Renal cortical epithelial cell (primary cell): ENCODE measurements at places on chromosomes 12 and 14.

DNA sequence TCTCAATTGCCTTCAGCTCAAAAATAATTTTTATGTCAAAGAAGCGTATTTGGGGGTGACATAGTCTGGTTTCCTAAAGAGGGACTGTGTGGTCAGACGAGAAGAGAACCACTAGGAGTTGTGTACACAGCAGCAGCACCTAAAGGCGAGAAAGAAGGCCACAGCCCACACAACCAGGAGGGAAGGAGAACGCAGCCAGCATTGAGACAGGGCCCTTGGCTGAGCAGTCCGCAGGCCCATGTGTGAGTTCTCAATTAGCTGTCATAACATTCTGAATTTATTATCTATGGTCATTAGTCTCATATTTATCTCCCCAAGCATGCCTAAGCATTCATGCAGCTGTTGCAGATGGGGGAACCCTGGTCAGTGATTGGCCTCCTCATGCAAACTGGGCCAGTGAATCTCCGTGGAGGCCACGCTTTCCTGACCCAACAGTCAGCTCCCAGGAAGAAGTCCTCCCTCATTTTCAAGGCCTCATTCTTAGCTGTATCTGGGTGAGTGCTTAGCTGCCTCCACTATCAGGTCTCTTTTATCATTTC is 81.2 kb upstream of the ATF7IP start:
- DNase-seq = no peak

- DNase-seq = peak; percentile 75
These were observed 121.6 kb downstream of the GPR135 start for GRCh38 chr14:59343585-59343984.

DNA sequence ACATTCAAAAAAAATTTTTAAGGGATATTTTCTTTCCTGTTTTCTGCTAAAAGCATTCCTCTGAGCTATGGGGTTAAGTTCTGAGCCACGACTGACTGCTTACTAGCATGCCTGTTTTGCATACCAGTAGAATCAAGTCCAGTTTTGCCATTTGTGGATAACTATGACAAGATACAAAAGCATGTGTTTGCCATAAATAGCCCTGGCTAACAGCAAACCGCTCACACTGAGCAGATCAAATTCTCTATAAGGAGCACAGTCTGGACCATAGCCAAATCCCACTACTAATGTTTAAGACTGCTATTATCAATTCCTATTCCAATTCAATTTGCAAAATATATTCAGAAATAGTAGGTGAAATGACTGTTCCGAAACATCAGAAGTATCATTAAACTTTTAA is 3.2 kb downstream of the CFL2 start:
- peak; percentile 53 for DNase-seq

DNA sequence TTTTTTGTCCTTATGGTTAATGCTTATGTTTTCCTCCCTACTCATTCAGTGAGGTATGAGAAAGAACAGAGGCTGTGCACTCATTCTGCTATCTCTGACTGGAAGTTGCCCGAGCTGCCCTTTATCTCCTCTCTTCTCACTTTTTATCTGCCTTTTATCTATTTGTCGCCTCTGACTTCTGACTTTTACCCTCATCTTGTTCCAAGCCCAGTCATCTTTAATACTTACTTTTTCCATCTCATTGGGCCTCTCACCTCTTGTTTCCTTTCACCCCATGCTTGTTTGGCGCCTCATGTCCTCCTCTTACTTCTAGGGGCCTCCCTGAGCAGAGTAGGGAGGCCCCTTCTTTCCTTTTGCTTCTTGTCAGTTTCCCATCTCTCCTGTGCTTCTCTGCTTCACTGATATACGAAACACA is 50.7 kb downstream of the DIP2B start:
- DNase-seq = no peak

DNA sequence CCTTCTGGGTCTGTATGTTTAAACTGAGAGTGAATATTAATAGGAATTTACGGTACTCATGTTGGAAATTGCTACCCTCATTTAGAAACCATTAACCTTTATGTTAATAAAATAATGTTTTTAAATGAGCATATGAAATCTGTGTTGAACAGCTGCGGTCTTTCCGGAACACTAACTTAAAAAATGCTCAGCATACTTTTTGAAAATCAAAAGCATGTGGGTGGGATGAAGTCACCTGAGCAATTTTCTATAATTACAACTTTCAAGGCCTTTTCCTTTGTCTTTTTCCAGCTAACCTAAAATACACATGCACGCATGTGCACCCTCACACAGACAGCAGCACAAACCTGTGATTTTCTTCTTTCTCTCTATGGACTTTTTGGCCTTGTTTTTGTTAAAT is 39.8 kb downstream of the BORCS5 start:
- no peak for DNase-seq

DNA sequence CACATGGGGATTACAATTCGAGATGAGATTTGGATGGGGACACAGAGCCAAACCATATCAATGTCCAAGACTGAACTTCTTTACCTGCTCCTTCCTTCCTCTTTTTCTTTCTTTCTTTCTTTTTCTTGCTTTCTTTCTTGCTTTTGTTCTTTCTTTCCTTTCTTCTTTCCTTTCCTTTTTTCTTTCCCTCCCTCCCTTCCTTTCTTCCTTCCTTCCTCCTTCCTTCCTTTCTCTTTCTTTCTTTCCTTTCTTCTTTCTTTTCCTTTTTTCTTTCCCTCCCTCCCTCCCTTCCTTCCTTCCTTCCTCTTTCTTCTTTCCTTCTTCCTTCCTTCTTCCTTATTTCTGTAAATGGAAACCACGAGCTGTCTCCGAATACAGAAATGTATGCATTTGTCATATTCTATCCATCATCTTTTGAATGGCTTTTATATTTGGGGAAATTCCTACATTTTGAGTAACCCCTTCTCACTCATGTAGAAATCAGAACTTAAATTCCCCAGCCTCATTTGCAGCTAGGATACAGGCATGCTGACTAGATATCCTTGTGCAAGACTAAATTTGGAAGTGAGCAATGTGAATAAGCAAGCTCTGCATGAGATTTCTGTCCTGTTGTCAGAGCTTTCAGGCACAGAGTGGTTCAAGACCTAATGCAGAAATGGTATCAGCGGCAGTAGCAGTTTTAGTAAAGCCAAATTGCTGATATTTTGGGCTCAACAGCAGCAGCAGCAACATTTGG is 11.5 kb downstream of the GPR33 start:
- DNase-seq = no peak

- no peak for DNase-seq
These were observed 34.8 kb upstream of the TESC start for GRCh38 chr12:117134059-117134458.

DNA sequence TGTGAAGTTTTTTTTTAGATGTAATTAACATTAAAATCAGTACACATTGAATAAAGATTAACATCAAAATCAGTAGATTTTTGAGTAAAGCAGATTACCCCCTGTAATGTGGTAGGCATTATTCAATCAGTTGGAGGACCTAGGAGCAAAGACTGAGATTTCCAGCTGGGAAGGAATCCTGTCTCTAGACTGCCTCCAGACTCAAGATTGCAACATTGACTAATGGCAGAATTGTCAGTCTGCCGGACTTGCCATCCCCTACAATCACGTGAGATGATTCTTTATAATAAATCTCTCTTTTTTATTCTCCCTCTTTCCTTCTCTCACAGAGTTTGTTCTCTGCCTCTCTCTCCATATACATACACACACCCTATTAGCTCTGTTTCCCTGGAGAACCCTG is 51.4 kb upstream of the SLC6A15 start:
- no peak for DNase-seq

- DNase-seq = peak; percentile 50
These were observed 509.4 kb downstream of the GALC start for GRCh38 chr14:87483271-87484260.

GRCh38 chr14:44108601-44109000 is 398.5 kb downstream of the FSCB start:
- no peak for DNase-seq

DNA sequence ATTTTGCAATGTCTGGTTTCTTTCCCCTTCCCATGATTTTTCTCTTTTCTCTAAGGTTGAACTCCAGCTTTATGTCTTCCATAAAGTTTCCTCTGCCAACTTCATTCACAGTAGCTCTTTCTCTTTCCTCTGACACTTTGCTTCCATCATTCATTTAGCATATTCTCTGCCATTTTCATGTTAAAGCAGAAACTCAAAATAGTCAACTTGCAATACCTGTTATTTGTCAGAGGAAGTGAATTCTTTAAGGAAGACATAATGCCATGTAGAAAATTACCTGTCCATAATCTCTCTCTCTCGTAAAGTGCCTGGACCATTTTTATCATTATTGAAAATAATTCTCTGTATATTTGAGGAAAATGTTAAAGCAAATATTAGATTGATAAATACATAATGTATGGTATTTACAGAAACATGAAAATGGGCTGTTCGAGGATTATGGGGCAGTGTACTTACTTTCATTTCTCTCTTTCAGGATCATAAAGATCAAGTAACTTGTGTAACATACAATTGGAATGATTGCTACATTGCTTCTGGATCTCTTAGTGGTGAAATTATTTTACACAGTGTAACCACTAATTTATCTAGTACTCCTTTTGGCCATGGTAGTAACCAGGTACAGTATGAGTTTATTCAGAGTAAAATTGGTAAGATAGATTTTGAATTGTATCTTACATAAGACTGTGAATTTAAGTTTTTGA is 12.6 kb downstream of the NEDD1 start:
- DNase-seq = no peak
